CD4-positive, alpha-beta memory T cell (primary cell): ENCODE measurements at places on chromosomes 2 and 18.

- no peak for DNase-seq
These were observed 48.5 kb downstream of the GAREM1 start for GRCh38 chr18:32422201-32422600.

DNA sequence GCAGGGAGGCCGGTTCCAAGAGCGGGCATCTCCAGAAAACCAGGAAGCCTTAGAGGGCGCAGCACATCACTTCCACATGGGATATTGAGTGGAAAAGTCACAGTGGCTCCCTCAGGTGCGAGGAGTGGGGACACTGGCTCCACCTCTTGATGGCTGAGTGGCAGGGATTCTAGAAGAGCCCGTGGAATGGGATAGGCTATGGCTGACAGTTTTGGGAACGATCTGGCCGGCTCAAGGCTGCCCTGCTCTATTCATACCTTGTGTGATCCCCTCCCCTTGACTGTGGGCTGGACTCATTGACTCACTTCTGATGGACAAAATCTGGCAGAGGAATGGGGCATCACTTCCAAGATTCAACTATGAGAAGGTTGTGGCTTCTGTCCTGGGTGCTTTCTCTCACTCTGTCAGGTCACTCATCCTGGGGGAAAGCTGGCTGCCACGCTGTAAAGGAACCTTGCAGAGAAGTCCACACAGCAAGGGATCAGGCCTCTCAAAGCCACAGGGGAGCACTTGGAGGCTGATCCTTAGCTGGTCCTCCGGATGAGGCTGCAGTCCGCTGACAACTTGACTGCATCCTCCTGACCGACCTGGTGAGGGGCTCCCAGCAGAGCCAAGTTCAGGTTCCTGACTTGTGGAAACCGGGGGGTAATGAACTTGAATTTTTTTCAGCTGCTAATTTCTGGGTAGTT is 46.7 kb upstream of the HS6ST1 start:
- DNase-seq = no peak

DNA sequence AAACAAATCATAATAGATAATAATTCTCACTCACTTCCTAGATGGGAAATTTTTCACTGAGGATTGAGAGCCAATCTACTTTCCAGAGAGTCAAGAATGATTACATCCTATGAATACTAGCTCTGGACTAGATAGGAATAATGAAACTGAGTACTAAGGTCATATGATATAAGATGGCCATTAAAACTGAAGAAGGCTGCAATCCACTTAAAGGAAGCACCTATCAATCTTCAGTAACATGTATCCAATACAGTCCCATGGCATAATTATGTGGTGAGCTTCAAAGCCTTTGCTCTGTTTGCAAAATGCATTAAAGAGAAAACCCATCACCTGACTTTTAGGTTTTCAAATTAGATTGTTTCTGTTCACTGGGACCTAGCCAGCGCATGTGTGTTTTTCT is 398.0 kb upstream of the MEIS1 start:
- no peak for DNase-seq

DNA sequence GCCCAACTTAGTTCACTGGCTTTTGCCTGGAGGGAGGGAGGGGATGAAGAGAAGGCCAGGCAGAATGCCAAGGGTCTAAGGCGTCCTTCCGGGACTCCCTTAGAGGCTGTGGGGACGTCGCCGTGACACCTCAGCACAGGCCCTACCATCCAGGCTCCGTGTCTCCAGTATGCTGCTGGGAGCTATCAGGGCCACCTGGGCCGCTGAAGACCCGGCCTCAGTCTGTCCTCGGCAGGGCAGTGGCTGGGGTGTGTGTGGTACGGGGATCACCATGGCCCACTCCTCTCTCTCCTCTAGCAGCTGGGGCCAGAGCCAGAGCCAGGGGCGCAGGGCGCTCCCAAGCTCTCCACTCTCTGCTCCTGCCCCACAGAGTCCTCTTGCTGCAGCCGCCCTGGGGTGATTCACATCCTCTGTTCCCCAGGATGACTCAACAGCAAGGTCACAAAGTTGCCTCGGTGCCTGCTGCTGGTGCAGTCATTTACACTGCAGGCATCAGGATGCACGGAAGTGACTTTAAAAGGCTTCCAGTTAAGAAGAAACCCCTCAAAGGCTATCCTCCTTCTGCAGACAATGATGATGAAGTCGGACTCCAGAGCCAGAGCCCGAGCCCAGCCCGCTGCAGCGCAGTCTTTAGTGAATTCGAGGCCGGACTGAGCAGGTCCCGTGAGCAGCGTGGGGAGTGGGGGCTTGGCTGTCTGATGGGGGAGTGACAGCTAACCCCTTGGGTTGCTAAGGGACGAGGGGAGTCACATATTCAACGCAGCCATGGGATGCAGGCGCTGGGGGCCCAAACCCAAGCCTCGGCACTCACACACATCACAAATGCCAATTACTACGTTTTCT is 31.9 kb downstream of the SNORC start:
- no peak for DNase-seq

DNA sequence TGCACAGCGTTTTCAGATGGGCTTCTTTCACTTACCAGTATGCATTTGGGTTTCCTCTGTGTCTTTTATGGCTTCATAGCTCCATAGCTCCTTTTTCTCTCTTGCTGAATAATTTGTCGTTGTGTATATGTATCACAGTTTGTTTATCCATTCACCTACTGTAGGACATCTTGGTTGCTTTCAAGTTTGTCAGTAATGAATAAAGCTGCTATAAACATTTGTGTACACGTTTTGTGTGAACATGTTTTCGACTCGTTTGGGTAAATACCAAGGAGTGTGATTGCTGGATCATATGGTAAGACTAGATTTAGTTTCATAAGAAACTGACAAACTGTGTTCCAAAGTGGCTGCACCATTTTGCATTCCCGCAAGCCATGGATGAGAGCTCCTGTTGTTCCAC is 94.7 kb downstream of the FAM168B start:
- DNase-seq = no peak

DNA sequence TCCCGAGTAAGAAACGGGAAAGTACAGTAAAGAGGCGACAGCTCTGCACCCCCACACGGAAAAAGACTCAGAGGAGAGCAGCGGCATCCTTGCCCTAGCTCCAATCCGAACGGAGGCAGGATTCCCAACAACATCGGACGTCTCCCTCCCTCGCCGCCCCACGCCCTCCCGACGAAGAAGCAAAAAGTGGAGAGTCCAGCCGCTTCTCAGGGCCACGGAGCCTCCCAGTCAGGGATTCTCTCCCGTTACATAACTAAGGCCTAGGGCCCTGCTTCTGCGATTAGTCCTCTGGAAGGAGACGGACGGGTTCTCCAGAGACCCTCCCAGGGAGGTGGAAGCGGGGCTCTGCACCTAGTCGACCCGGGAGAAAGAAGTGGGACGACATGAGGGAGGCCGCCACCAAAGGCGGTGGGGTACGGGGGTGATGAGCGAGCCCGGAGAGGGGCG is 587 bp downstream of the SUMO1 start:
- peak; percentile 5 for DNase-seq

DNA sequence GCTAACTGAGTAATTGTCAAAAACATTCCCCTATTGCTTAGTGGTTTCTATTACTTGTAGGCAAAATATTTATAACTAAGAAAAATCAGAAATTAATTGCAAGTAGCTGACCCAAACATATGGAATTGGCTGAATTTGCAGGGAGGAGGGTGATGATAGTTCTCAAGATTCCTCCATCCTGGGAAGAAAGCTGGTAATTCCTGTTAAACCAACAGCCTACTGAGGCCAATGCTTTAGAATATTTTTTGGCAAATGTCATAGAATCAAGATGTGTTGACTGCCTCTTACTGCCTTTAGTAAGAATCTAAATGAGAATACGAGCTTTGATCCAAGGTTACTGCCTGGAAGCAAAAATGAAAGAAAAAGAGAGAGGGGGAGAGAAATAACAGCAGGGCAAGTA is 120.0 kb downstream of the COL6A3 start:
- no peak for DNase-seq

GRCh38 chr2:101442667-101443061 is 32.2 kb downstream of the RFX8 start:
- no peak for DNase-seq

DNA sequence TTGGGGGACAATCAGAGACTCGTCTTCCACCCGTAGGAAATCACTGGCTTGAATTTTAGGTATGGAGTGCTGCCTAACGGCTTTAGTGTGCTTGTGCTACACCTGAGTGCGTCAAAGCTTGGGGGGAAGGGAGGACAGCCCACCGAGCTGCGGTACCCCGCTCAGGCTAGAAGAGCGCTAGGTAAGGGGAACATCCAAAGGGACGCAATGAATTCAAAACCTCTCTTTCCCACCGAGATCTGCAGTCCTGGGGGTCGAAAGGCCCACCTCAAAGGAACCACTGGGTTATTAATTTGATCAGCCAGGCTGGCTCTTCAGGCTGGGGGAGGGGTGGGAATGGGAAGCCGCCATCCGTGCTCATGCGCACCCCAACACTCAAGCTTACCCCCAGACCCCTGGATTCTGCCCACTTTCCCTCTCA is 2.7 kb downstream of the EPHA4 start:
- DNase-seq = no peak

GRCh38 chr18:46299465-46300008 is 195.4 kb downstream of the HAUS1 start:
- DNase-seq = no peak

DNA sequence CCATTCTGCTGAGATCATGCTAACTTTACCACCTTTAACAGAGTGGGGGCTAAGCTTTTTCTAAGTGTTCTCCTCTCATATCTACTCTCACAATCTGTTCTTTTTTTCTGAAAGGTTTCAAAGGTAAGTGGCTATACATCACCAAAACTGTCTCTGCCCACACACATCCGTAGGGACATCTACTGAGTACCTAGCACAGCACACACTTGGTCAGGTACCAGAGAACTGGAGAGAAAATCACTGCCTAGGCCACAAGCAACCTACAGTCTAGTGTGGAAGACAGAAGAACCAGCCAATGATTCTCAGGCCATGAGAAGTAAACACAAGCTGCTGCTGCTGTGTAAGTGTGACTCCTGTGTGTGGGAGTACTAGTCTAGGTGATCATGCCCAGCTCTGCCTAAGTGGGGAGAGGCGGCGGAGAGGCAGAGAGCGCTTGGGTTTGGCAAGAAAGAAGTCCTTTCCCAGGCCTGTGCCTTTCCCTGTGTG is 176.1 kb upstream of the ZFP36L2 start:
- no peak for DNase-seq

DNA sequence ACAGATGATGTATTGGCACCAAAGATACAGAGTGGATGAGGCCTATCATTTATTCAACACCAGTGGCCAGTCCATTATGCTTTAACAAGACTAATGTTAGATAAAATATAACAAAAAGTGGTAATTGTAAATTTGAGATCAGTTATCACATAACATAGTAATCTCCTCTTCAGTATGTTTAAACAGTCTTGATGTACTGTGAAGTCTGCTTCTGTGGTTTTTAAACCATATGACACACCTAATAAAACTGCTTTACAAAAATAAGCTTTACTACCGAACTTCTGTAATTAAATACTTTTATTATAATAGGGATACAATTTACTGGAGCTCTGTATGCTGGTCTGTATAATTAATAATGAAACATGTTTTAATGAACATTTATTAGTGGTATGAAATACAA is 2156.1 kb upstream of the CELF4 start:
- DNase-seq = no peak

- DNase-seq = no peak
These were observed 228.0 kb downstream of the ATAD2B start for GRCh38 chr2:23698721-23699579.

DNA sequence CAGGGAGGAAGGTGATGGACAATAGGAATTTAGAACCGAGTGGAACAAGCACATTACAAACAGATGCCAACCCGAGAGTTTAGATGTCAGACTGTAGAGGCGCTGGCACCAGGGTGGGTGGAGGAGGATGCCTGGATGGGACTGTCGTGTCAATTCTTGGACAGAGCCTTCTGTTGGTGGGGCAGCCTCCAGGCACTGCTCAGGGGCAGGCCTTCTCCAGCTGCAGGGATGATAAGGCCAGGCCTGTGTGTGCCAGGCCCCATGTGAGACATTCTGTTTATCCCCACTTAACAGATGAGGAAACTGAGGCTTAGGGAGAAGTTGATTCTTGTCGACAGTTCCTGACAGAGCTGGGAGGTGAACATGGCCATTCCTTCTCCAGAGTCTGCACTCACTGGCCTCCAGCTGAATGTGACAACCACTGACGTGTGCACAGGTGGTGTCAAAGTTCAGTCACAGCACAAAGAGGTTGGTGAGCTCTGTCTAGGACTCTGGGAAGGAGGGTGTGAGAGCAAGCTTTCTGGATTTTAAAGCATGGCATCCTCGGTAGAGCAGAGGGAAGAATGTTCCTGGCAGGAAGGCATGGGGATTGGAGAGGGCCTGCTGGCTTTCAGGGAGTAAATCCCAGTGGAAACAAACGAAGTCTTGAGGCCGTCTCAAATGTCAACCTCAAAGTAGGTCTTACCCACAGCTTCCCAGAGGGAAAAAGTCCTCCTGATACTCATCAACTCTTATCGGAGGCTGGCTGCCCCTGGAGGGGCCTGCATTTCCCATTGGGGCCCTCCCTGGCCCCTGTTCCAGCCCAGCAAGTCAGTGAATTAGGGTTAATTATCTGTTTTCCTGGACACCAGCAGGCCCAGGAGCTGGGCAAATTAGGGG is 52.4 kb downstream of the GLI2 start:
- no peak for DNase-seq

DNA sequence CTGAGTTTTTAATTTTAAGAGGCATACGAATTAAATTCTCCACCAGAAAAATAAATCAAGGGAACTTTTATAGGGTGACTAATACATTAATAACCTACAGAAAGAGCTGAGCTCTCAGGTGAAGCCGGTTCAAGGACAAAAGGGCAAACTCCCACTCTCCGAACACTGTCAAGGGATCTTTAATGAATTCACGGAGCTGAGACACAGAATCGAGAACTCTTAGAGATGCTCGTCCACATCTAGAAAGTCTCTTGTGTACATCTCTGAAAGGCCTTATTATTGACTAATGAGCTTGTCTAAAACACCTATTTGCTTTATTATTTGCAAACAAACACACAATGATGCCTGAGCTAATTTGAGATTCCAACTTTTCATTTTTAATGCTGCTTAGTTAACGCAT is 33.3 kb upstream of the PIK3C3 start:
- DNase-seq = no peak

- no peak for DNase-seq
These were observed 21.3 kb upstream of the TCF7L1 start for GRCh38 chr2:85111819-85112281.

GRCh38 chr2:234828382-234829073 is 123.3 kb upstream of the SH3BP4 start:
- DNase-seq = no peak

- DNase-seq = no peak
These were observed 379.9 kb downstream of the NBAS start for GRCh38 chr2:15181092-15181745.

DNA sequence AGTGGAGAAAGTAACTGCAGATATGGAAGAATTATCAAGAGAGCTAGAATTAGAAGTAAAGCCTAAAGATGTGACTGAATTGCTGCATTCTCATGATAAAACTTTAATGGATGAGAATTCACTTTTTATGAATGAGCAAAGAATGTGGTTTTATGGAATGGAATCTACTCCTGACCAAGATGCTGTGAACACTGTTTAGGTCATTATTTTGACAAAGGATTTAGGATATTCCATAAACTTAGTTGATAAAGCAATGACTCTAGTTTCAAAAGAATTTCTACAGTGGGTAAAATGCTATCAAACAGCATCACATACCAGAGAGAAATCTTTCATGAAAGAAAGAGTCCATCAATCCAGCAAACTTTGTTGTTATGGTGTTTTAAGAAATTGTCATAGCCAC is 1317.7 kb upstream of the ACVR2A start:
- DNase-seq = no peak

GRCh38 chr2:142868229-142868762 is 9.2 kb upstream of the KYNU start:
- DNase-seq = no peak

GRCh38 chr2:163665051-163665450 is 70.8 kb downstream of the FIGN start:
- no peak for DNase-seq
